SK-N-SH (cell line): ENCODE measurements at places on chromosomes 3 and 15. TPM values are rescaled to one million over a fixed set of nuclear protein-coding genes. Genes with fewer than 3 reads are reported as not detected.

GRCh38 chr15:85008474-85009260 is 27.0 kb downstream of the PDE8A start:
- DNase-seq = no peak

- no peak for DNase-seq
Observed at GRCh38 chr3:124731760-124732159, 1.5 kb downstream of the UMPS start.

DNA sequence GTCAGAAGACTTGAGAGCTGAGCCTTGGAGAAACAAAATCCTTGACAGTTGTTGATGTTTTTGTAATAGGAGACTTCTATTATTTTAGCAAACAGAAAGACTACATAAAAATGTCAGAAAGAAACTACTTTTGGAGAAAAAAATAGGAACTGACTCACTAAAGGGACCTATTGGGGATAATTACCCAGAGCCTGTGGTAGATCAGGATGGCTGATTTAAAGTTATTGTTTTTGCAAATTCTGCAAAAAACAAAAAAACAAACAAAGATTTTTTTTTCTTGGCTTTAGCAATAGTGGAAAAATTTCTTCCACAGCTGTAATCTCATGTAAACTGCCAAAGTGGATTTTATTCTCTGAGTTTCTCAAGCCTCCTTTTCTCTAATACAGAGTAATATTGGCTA is 101.5 kb upstream of the SATB1 start:
- no peak for DNase-seq

DNA sequence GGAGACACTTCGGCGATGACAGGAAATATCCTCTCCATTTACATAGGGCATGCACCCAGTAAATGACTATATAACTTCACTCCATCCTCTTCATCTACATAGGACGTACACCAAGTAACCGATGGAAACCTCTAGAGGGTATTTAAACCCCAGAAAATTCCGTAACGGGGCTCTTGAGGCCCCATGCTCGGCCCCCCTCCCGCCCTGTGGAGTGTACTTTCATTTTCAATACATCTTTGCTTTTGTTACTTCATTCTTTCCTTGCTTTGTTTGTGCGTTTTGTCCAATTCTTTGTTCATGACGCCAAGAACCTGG is 7.5 kb upstream of the FAM107A start:
- DNase-seq = no peak

GRCh38 chr3:16728770-16729745 is 123.8 kb upstream of the DAZL start:
- DNase-seq = no peak

GRCh38 chr3:170488802-170489201 is 70.1 kb downstream of the CLDN11 start:
- no peak for DNase-seq

- peak; percentile 42 for DNase-seq
Observed at GRCh38 chr15:43792761-43793476, 799 bp downstream of the SERF2 start.

DNA sequence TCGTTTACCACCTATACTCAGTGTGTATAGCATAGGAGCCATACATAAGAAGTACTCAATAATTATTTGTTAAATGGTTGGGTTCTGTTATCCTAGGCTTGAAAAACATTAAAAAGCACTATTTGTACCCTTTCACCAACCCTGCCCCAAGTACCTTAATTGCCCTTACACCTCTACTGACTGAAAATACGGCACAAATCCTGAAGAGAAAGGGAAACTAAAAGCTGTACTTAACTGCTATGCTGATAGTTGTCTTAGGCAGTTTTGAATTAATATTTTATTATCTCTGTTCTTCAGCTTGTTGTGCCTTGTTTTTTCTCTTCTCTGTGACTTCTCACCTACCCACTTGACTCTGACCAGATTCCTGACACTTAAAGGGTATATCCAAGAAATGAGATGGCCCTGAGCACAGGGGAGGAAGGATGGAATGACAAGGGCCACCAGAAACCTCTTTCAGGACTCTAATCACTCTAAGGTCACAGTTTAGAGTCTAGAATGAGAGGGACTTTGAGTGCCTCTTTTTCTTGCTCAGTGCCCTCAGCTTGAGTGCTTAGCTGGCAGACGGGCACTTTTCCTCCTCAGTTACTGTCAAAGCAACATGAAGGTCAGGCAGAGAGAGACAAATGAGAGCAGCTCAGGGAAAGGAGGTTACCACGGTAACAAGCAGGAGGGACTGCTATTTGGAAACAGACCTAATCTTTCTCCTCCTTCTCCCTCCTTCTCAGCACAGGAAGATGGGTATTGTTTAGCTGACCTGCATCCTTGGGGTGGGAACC is 136.5 kb downstream of the ZNF609 start:
- no peak for DNase-seq

GRCh38 chr3:85387913-85388505 is 429.2 kb downstream of the CADM2 start:
- DNase-seq = no peak

GRCh38 chr3:46380471-46381221 is 9.9 kb downstream of the CCR5 start:
- DNase-seq = no peak

DNA sequence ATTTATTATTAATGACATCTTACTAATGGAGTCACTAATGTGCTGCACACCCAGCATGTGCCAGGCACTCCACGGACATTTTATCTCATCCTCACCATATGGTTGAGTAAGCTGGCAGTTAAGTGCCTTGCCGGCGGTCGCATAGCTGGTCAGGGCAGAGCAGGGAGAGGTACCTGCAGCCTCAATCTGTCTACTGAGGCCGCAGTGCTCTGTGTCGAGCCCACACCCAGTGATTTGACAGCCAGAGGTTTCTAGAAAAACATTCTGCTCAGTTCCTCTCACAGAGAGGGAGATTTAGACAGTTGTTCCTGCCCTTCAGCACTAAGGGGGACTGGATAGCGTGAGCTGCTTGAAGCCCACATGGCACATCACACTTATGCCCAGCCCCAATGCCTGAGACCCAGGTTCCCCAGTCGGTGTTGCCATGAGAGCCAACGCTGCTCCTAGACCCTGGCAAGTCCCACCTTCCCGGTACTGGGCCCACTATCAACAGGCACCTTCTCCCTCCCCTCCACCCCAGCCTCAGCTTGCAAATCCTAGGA is 2.6 kb downstream of the LIPC start:
- DNase-seq = no peak

DNA sequence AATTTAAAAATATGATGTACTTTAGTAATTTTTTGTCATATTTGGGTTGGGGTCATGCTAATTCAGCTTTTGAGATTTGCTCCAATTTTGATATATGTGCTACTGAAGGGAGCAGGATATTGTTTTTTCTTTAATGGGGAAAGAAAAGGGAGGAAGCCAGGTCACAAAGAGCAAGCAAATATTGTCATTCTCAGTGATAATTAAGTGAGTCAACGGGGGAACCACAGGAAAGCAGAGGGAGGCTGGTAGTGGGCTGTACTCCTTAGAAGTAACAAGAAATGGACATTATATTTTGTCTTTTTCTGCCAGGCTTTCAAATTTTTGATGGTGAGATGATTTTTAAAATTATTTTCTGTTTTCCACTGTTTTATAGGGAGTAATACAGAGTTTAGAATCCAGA is 45.6 kb upstream of the NMD3 start:
- DNase-seq = no peak

DNA sequence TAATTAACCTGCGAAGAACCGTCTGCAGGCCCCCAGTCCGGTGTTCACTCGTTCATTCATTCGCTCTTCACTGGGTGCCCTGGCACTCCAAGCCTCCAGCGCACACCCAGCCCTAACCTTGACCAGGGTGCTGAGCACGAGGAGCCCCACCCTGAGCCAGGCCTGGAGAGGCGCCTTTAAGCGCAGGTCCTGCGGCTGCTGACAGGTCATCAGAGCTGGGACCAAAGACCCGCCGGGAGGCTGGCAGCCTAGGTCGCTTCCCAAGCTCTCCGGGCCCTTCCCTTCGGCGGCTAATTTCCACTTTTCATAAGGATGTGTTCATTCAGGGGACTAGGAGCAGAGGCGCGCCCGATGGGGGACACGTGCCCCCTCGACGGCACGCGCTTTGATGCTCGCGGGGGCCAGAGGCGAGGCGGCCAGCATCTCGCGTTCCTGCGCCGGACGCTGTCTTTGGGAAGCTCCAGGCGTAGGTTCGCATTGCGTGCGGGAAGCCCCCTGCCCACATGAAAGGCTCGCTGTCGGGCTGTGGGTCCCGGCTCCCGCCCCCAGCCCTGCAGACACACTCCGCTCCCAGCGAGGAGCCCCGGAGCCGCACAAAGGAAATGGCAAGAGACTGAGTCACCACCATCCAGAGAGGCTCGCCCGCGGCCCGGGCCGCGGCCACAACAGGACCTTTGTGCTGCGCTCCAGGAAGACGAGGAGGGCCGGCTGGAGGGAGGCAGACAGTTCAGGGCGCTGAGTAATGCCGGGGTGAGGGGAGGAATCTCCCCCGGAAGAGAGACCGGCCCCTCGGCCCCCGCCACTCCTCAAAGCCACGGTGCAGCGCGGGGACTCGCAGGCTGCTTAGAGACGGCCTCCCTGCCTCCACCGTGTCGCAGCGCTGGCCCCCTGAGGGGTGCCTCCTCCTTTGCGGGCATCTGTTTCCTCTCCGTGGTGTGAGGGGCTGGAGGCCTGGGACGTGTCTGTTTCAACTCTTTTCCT is 266.4 kb upstream of the HES1 start:
- peak; percentile 32 for DNase-seq

DNA sequence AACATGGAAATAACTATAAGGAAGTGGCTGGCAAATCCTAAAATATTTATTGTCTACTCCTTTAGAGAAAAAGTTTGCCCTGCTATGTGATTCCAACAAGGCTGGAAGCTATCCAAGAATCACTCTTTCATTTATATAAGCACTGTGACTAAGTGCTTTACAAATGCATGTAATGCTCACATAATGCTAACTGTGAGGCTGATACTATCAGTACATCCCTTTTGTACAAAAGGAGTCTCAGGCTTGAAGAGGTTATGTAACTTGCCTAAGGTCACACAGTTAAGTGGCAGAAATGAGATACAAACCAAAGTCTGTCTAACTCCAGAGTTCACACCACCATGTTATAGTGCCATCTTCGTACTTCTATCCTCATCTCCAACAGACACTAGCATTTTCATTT is 17.0 kb downstream of the TOPBP1 start:
- no peak for DNase-seq

DNA sequence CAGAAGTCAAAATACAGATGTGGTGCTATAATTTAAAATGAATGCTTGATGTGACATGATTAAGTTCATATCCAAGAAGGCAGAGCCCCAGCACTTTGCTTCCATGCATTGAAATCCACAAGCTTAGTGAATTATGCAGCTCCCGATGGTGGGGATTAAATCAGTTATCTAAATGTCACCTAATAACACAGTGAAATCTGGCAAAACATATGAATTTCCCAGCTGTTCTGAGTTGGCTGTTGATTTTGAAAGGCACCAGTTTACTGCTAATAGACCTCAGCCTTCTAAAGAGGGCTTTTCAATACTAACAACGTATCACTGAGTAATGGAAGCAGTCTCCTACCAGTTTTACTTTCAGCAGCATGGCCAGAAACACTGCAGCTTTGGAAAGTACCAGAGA is 19.8 kb upstream of the CRBN start:
- DNase-seq = no peak

- DNase-seq = no peak
Observed at GRCh38 chr3:149532489-149533180, 58.1 kb downstream of the TM4SF4 start.

DNA sequence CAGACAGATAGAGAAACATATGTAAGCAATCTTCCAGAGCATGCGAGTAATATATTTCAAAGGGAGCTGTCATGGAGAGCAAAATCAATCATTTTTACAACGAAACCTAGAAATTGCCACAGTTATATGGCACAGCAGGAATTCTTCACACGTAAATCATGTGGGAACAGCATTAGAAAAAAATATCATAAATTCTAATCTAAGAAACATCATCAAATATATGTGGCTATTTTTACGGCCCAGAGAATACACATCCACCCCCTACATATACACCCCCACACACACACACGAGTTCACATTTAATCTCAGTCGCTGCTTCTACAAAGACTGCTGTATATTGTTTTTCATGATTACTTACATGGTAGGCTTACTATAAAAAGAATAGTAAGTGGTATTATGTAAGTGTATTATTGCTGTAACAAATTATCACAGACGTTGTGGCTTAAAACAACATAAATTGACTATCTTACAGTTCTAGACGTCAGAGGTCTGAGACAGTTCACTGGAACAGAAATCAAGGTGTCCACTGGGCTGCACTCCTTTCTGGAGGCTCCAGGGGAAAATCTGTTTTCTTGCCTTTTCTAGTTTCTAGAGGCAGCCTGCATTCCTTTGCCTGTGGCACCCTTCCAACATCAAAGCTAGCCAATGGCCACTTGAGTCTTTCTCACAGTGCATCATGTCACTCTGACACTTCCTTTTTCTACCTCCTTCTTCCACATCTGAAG is 363.3 kb downstream of the ULK4 start:
- DNase-seq = no peak

DNA sequence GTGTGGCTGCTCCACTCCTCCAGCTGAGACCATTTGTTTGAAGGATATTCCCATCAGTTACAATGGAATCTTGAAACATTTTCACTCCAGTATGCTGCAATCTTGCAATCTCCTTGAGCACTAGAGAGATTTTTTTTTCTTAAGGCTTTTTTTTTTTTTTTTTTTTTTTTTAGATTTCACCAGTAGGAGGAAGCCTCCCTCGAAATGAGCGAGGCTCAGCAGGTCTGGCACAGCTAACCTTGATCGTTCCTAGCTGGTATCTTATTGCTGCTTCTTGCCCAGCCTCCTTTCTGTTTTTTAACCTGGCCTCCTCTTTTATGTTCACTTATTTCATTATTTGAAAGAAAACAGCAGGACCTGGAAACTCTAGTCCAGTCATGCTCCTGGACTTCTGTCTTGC is 48.1 kb downstream of the RAP2B start:
- DNase-seq = no peak

DNA sequence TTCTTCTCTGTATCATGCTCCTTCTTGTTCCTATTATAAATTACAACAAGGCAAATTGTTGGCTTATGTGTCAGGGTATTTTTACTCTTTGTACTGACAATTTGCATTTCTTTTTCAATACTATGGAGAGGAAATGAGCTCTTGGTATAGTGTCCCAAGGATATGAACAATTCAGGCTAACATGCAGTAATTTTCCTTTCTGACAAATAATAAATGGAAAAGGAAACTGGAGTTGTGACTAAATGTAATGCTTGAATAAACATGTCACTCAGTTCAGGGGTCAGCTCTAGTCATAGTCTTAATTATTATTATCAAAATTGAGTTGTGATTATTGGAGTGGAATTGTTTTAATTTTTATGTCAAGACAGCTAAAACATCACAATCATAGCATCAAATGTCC is 256.0 kb upstream of the ZPLD1 start:
- no peak for DNase-seq

- DNase-seq = peak; percentile 53
Observed at GRCh38 chr15:100775581-100776185, 103.9 kb upstream of the ALDH1A3 start.

LEKR1 gene
- polyA plus RNA-seq = 0.30 and 0.55 TPM in 2 replicates

PP2D1 gene
- not detected in 2 replicates for polyA plus RNA-seq

SLC6A11 gene
- polyA plus RNA-seq = 0.03 and 0.11 TPM in 2 replicates

CCDC33 gene
- polyA plus RNA-seq = 3.3 and 4.0 TPM in 2 replicates

ARNT2 gene
- 14.1 and 17.0 TPM in 2 replicates for polyA plus RNA-seq

SNX33 gene
- polyA plus RNA-seq = 7.7 and 8.5 TPM in 2 replicates

CYP1A2 gene
- not detected in 2 replicates for polyA plus RNA-seq
